Kidney (tissue), 22 donors: ENCODE measurements at places on chromosomes 5 and 9. TPM values are rescaled to one million over a fixed set of nuclear protein-coding genes. Genes with fewer than 3 reads are reported as not detected.
A peak's percentile ranks its signal among the peaks of the same experiment; 100 is the strongest.

- H3K27me3 ChIP-seq = no peaks in the 10 kb centered on the region
- H3K4me3 ChIP-seq = no peak overlapping the region
- peaks cover 20% of the 10 kb centered on the region for H3K36me3 ChIP-seq
These were observed 80.0 kb upstream of the OTULINL start for GRCh38 chr5:14501353-14502293.

DNA sequence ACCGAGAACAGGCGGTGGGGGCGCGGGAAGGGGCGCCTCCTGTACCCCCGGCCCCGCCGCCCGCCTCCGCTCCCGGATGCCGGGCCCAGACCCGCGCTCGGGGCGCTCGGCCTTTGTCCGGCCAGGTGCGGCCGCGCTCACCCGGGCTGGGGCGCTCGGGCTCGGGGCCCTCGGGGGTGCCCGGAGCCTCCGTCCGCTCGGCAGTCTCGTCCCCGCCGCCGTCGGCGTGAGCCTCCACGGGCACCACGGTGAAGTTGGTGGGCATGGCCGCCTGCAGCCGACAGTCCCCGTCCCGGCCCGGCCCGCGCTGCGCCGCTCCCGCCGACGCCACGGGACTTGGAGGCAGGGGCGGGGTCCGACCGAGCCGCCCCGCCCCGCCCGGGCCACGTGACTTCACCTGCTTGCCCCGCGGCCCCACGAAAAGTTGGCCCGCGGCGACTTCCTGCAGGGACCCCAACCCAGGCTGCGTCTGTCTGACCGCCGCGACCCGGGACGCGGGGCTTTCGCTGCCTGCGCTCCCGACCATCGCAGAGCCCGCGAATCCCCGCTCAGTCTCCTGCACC is at the start of gene SLC12A7:
Gene SLC12A7, minus strand, starts transcription at position 337 of the 563 bp plus-strand sequence. Its CDS starts 72 bp downstream, at position 265.
- DNase-seq = peak; percentile 61
- H3K36me3 ChIP-seq = no peaks in the 10 kb centered on the region
- no peaks in the 10 kb centered on the region for H3K27me3 ChIP-seq
- H3K4me3 ChIP-seq = peak within 1 kb of the TSS; percentile 86
- no peaks in the 10 kb centered on the region for H3K4me1 ChIP-seq

GRCh38 chr9:130921300-130921988 is 17.6 kb downstream of the FIBCD1 start:
- DNase-seq = no peak
- no peaks in the 10 kb centered on the region for H3K36me3 ChIP-seq
- H3K27ac ChIP-seq = no peak overlapping the region
- H3K4me1 ChIP-seq = no peaks in the 10 kb centered on the region
- no peaks in the 10 kb centered on the region for H3K27me3 ChIP-seq

GRCh38 chr5:39624268-39624886 is 199.6 kb upstream of the DAB2 start:
- peak overlapping the region; percentile 87 for H3K27ac ChIP-seq
- peak; percentile 68 for DNase-seq
- no peaks in the 10 kb centered on the region for H3K27me3 ChIP-seq
- H3K4me1 ChIP-seq = peaks cover 3% of the 10 kb centered on the region

DNA sequence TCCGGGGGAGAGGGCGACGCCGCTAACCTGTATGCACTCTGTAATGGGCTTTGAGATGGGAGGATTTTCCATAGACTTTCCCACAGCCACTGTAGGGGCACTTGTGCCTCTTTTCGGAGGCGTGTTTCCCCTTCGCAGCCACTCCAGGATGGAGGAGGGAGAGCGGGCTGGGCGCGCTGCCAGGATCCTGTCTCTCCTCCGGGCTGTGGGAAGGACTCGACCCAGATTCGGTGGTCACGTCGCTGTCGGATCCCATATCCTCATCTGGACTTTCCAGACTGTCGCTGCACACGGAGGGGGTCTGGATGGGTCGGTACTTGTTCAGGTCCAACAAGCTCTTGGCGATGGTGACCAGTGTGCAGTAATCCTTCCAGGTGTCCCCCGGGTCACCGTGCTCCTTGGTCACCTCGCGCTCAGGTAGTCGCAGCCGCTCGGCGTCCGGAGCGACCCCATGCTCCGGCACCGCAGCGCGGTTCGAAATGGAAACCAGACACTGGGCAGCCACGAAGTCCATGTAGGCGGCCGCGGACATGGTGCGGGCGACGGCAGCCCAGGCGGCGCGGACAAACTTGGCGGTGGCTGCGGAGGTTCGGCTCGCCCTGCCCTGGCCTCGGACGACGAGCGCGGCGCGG is 1.5 kb downstream of the KLF9 start:
- no peaks in the 10 kb centered on the region for H3K27me3 ChIP-seq
- peaks cover 6% of the 10 kb centered on the region for H3K4me1 ChIP-seq
- peak overlapping the region; percentile 99 for H3K27ac ChIP-seq
- H3K4me3 ChIP-seq = peak overlapping the region; percentile 99
- DNase-seq = peak; percentile 79

The AGXT2 gene
- total RNA-seq = 8.0 TPM

The C9orf50 gene
- 1.1 TPM for total RNA-seq
